ENCODE measurements at places on chromosomes 11 and 22. TPM values are rescaled to one million over a fixed set of nuclear protein-coding genes. Genes with fewer than 3 reads are reported as not detected.
A peak's percentile ranks its signal among the peaks of the same experiment; 100 is the strongest.

The SCO2 gene
- total RNA-seq, result 17.5 TPM

The NTM gene
- total RNA-seq, result 25.9 TPM

- no peaks in the 10 kb centered on the region for H3K4me1 ChIP-seq
- H3K27ac ChIP-seq, result no peak overlapping the region
- DNase-seq, result peak; percentile 12
- no peak overlapping the region for H3K4me3 ChIP-seq
- no peaks in the 10 kb centered on the region for H3K36me3 ChIP-seq
- H3K27me3 ChIP-seq, result peaks cover 5% of the 10 kb centered on the region
These were observed 410.3 kb downstream of the MN1 start for GRCh38 chr22:27391092-27391770.

DNA sequence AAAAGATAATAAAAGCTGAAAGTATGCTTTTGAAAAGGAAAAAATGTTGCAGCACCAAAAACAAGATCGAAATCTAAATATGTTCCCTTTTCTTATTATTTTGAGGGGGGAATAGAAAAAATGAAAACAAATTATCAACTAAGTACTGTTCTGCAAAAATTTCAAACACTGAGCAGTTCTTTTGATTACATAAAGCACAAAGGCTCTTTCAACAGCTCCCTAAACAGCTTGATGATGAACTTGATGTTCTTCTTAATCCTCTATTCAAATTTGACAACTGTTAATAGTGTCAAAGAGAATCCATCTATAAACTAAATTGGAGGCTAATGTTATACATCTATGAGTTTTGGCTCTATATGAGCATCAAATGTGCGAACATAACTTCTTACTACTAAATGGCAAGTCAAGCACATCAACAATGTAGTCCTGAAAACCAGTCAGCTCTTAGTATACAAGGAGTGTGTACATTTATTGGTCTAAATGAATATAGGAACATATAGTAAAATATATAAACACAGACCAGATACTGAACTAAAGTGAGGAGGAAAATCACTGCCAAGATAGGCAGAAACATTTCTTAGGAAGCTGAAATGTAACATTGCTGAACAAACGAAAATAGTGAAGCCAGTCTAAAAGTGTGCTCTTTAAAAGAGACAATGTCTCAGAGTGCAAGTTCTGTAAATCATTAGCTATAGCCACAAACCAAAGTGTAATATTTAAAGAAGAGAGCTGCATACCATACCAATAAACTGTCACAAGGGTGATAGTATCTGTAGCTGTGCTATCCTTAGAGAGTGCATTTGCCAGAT, 94.3 kb downstream of the SOX6 start:
- H3K27me3 ChIP-seq, result no peaks in the 10 kb centered on the region
- DNase-seq, result no peak
- no peaks in the 10 kb centered on the region for H3K4me1 ChIP-seq
- H3K27ac ChIP-seq, result no peak overlapping the region

DNA sequence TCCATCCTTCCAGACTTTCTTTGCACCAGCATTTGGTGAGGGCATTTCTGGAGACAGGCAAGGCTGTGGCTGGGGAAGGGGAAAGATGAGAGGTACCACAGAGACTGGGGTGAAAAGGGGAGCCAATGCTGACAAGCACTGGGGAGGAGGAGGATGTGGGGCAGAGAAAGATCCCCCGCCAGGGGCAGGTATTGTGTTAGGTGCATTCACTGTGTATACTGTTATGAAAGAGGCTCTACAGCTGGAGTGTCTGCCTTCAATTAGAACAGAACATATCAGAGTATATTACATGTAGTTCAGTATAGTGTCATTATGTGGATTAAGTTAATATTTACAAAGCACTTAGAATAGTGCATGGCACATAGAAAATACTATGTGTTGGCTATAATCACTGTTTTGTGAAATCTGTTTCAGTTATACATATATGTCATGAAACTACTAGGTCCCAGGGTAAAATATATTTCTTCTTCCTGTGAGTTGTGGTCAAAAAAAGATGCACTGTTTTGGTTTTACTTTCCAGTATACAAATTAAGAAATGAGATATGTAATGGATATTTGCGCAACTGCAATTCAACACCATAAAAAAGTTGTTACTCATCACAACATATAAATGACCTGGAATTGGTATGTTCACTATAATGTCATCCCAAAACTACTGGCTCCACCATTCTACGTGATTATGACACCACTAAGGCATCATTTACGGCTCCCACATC, 8.4 kb downstream of the MSANTD2 start:
- no peak overlapping the region for H3K4me3 ChIP-seq
- H3K36me3 ChIP-seq, result no peaks in the 10 kb centered on the region
- peak; percentile 30 for DNase-seq
- no peaks in the 10 kb centered on the region for H3K4me1 ChIP-seq
- no peaks in the 10 kb centered on the region for H3K27me3 ChIP-seq

GRCh38 chr11:109870297-109870696, 222.9 kb upstream of the ZC3H12C start:
- no peaks in the 10 kb centered on the region for H3K36me3 ChIP-seq
- no peaks in the 10 kb centered on the region for H3K4me1 ChIP-seq
- DNase-seq, result no peak
- H3K27me3 ChIP-seq, result 0 out of 2 replicates have a peak, but pooled peaks cover 3% of the 10 kb centered on the region

GRCh38 chr22:37639070-37639760, at the start of gene SH3BP1:
Gene SH3BP1 (plus strand): TSS chr22:37639669. CDS start chr22:37639788, 119 bp downstream.
- no peak within 1 kb of the TSS for H3K27ac ChIP-seq
- H3K4me3 ChIP-seq, result peak within 1 kb of the TSS; percentile 73
- H3K36me3 ChIP-seq, result no peaks in the 10 kb centered on the region
- DNase-seq, result peak; percentile 70

The BLID gene
- 4.1 TPM for total RNA-seq

DNA sequence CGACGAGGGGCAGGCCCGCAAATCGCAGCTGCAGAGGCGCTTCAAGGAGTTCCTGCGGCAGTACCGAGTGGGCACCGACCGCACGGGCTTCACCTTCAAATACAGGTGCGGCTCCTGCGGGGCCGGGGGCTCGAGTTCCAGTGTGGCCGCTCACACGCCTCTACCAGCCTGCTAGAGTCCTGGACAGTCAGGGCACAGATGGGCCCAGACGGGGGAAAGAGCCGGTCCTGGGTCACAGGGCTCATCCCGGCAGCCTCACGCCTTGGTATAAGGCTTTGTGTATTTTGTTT, 506 bp downstream of the MCM5 start:
- peak overlapping the region; percentile 90 for H3K4me3 ChIP-seq
- no peaks in the 10 kb centered on the region for H3K27me3 ChIP-seq
- H3K4me1 ChIP-seq, result no peaks in the 10 kb centered on the region
- peak; percentile 41 for DNase-seq

- no peak overlapping the region for H3K27ac ChIP-seq
- no peak overlapping the region for H3K4me3 ChIP-seq
- peaks cover 13% of the 10 kb centered on the region for H3K27me3 ChIP-seq
- no peak for DNase-seq
- H3K4me1 ChIP-seq, result no peaks in the 10 kb centered on the region
- H3K36me3 ChIP-seq, result no peaks in the 10 kb centered on the region
These were observed 48.1 kb downstream of the SHANK2 start for GRCh38 chr11:71204294-71204693.

DNA sequence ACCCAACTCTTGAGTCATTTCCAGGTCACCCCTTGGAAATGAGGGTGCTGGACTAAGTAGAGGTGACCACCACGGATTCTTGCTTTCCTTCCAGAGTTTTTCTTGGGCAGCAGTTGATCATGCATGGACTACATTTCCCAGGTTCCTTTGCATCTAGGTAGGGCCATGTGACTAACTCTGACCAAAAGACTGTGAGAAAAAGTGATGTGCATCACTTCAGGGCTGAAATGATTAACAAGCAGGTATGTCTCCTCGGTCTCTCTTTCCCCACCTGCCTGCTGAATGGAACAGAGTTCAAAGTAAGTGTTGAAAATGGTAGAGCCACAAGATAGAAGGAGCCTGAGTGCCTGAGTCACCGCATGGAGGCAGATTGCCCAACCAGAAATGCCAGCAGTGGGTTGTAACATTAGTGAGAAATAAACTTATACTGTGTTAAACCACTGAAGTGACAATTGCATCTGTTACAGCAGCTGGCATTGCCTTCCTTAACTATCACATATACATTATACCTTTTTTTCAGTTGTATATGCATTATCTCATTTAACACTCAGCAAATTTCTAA, 113.5 kb downstream of the MN1 start:
- H3K4me1 ChIP-seq, result peaks cover 17% of the 10 kb centered on the region
- no peak overlapping the region for H3K4me3 ChIP-seq
- no peaks in the 10 kb centered on the region for H3K27me3 ChIP-seq

The SSTR3 gene
- not detected for total RNA-seq

The VPREB1 gene
- total RNA-seq, result not detected

The SNX19 gene
- total RNA-seq, result 96.4 TPM

GRCh38 chr11:115659061-115659963, 155.1 kb upstream of the CADM1 start:
- H3K27ac ChIP-seq, result no peak overlapping the region
- H3K4me3 ChIP-seq, result no peak overlapping the region
- no peaks in the 10 kb centered on the region for H3K27me3 ChIP-seq

The APOA1 gene
- total RNA-seq, result not detected

- no peaks in the 10 kb centered on the region for H3K36me3 ChIP-seq
- no peaks in the 10 kb centered on the region for H3K4me1 ChIP-seq
- H3K4me3 ChIP-seq, result no peak overlapping the region
- H3K27ac ChIP-seq, result no peak overlapping the region
These were observed 40.2 kb upstream of the SLC5A12 start for GRCh38 chr11:26762089-26762488.

DNA sequence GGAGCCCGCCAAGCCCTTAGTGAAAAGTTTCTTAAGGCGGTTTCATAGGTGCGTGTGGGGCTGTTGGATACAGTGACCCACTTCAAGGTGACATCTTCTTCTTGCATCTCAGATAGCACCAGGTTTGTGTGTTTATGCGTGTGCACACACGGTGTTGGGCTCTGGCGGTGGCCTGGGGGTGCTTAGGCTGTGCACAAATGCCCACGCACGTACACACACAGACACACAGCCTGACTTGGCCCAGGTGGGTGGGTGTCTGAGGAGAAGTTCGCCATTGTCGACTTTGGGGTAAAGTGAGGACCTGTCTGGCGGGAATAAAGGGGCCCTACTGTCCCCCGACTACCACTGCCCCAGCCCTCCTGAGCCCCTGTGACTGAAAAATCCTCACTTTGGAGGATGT, 103.8 kb downstream of the KCNQ1 start:
- no peak for DNase-seq
- no peaks in the 10 kb centered on the region for H3K36me3 ChIP-seq
- no peaks in the 10 kb centered on the region for H3K4me1 ChIP-seq
- no peak overlapping the region for H3K4me3 ChIP-seq
- H3K27me3 ChIP-seq, result peaks cover 39% of the 10 kb centered on the region

The TPCN2 gene
- total RNA-seq, result 10.2 TPM
